ENCODE measurements at places on chromosomes 2 and 18.

GRCh38 chr18:34222307-34223163 is 2.2 kb downstream of the NOL4 start:
- no peak for DNase-seq

DNA sequence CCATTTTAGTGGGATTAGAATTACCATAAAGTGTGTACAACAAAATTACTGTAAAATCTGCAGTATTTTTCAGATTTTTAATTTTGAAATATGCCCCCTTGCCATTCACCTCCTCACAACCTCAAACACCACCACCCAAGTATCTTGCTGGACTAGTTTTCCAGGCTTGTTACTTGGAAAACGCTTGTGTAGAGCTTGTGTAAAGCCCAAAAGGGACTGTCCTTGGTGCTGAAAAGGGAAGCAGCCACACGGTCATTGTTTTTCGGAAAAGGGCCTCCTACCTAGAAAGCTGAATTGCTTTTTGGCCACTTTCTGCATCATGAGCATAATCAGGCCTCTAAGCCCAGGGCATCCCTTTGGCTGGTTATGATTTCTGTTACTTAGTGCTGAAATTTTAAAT is 563.4 kb downstream of the LRRTM4 start:
- DNase-seq = no peak

GRCh38 chr18:25062720-25063119 is 289.2 kb downstream of the ZNF521 start:
- DNase-seq = no peak

GRCh38 chr18:12068950-12069320 is 24.7 kb upstream of the ANKRD62 start:
- no peak for DNase-seq

Measured in prostate gland (tissue), 2 donors.